LHCN-M2 (cell line): ENCODE measurements at places on chromosomes 7 and 10.

GRCh38 chr7:121833991-121834390, 39.0 kb upstream of the PTPRZ1 start:
- DNase-seq: no peak

- DNase-seq: peak; percentile 36
Observed at GRCh38 chr10:52740913-52741675, 31.5 kb downstream of the MBL2 start.

- DNase-seq: no peak
Observed at GRCh38 chr7:104288137-104288536, 40.3 kb upstream of the LHFPL3 start.

GRCh38 chr10:46523962-46524471, 32.4 kb downstream of the GPRIN2 start:
- peak; percentile 49 for DNase-seq

- no peak for DNase-seq
Observed at GRCh38 chr10:86225103-86225782, 141.4 kb downstream of the GRID1 start.
